ENCODE measurements at places on chromosomes 6 and 20.
A peak's percentile ranks its signal among the peaks of the same experiment; 100 is the strongest.

- DNase-seq: no peak
Measured at GRCh38 chr20:57581202-57582028, 20.5 kb downstream of the PCK1 start.

- DNase-seq: no peak
Measured at GRCh38 chr6:165055231-165055630, 254.2 kb downstream of the C6orf118 start.

- DNase-seq: no peak
Measured at GRCh38 chr20:25338112-25339023, 52.3 kb downstream of the ABHD12 start.

GRCh38 chr20:63830841-63831588 is at the start of gene ZBTB46:
Gene ZBTB46, minus strand, starts transcription at chr20:63831264. Its CDS starts 40,507 bp downstream, at chr20:63790757.
- no peak for DNase-seq

DNA sequence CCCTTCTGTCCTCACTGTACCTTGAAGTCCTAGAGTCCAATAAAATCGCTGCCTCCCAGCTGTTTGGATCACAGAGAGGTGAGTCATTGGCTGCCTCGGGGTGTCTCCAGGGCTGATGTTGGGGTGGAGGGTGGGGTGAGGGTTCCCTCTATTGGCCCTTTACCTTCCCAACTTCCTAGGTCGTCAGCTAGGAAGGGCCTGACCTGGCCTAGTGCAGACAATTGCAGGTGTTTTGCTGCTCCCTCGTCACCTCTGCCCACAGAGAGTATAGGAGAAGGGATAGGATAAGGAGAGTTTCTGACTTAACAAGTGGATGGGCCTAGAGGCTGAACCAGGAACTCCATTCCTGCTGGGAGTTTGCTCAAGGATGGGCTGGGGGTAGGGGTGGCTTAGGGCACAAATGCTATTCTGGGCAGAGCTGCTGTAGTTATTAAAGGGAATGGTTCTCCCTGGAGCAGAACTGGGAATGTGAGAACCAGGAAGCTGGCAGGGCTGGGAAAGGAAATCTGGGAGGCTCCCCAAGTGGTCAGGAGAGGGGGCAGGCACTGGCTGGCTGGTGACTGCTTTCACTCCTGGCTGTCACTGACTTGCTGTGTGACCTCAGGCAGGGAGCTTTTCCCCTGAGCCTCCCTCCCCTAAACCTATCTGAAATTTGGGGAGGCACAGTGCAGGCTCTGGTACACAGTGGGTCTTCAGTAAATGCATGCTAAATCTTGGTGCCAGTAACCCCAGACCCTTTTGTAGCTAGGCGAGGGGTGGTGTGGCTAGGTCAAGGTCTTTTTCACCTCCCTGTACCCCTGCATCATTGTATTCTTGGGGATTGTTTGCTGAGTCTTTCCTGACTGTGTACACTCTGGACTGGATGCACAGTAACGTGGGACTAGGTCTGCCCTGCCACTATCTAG is 1.5 kb downstream of the TP53INP2 start:
- no peak for DNase-seq

DNA sequence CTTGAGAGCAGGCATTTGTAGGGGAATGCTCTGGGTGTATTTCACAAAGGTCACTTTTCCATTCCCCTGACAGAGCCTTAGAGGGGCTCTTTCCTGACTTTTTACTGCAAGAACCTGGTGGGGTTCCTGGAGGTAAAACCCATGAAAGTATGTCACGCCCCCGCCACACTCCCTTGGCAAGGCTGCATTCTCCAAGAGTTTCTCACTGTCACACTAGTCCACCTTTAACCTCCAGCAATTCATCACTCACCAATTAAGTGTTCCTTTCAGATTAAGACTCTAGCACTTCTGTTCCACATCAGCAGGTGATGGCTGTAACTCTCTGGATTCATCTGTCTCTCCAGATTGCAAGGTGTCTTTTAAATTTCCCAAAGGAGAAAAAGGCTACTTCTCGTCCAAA is 32.7 kb upstream of the NKX2-4 start:
- no peak for DNase-seq

GRCh38 chr6:53896196-53896595 is 101.4 kb downstream of the LRRC1 start:
- DNase-seq: peak; percentile 3

GRCh38 chr6:85240787-85241385 is 209.0 kb upstream of the NT5E start:
- DNase-seq: no peak

GRCh38 chr6:138507977-138508675 is 8.8 kb upstream of the NHSL1 start:
- no peak for DNase-seq
